Right hindlimb (tissue), 1 donor: ENCODE measurements at places on chromosomes 4 and X.

DNA sequence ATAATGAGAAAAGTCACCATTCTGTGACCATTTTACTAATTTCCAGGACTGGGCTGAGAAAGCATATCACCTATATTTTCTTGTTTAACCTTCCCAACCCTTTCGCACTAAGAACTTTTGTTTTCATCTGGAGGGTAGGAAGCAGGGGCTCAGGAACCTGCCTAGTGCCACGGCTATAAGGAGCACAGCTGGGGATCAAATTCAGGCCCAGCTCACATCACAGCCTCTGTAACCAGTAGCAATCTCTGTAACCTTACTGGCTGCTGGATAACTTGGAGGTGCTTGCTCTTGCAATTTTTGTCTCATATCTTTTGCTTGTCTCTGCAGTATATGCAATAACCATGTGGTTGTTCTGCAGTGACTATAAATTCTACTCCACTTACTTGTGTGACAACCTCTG lies 76.7 kb upstream of the PLAC1 start:
- DNase-seq, result no peak

GRCh38 chrX:122246937-122247336 lies 937.1 kb upstream of the GRIA3 start:
- DNase-seq, result no peak

DNA sequence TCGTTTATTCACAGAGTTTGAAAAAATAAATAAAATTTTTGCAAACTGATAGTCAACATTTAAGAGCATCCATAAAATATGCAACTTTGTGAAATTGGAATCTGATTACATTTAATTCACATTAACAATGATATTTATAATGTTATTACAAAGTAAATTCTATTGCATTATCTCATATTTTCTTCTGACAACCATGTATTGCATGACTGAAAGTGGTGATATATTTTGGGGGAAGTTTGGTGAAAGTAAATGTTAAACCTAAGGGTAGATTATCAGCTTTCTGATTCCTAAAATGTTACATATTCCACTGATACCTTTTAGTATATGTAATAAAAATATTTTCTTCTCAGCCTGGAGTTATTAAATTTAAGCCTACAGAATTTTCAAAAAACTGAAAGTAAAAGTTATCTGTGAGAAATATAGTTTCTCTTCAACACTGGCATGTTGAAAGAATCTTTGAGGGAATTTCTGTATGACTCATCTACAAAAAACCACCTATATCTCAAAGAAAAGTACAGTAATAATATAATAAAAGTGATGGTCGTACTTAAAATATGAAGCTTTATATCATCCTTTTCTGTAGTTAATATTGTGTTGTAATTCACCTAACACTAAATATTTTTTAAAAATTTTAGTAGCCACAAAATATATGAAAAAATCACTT lies 1179.6 kb upstream of the PCDH7 start:
- no peak for DNase-seq

- DNase-seq, result no peak
Observed at GRCh38 chrX:43813898-43814297, 68.4 kb downstream of the MAOB start.

GRCh38 chr4:35771571-35771970 lies 472.7 kb downstream of the ARAP2 start:
- DNase-seq, result no peak

DNA sequence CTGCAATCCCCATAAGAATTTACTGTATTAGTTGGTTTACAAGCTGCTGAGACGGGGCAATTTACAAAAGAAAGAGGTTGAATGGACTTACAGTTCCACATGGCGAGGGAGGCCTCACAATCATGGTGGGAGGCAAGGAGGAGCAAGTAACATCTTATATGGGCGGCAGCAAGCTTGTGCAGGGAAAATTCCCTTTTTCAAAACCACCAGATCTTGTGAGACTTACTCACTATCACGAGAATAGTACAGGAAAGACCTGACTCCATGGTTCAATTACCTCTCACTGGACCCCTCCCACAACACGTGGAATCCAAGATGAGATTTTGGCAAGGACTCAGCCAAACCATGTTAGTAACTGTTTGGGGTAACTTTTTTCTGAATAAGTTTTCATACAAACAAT lies 1.8 kb upstream of the SPATA18 start:
- DNase-seq, result no peak

- DNase-seq, result no peak
Observed at GRCh38 chr4:1862055-1862911, 6.3 kb upstream of the LETM1 start.
